ENCODE measurements at places on chromosomes 12 and 14.

- DNase-seq: peak; percentile 83
Measured at GRCh38 chr12:57243521-57244311, 7.3 kb downstream of the STAC3 start.

DNA sequence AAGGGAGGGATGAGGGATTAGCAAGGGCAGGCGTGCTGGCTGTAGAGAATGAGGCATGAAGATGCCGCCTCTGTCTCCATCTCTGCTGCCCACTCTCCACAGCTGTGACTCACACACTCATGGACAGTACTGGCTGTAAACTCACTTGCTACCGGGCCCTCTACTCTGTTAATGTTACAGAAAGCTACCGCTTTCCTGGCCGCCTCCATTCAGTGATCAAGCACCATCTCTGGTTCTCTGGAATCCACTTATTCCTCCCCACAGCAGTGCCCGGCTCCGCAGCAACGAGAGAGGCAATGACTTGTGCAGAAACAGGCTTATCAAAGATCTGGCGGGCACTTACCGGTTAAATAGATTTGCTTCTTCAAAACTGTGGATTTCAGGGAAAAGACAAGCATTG lies 34.8 kb downstream of the AMN start:
- DNase-seq: no peak

DNA sequence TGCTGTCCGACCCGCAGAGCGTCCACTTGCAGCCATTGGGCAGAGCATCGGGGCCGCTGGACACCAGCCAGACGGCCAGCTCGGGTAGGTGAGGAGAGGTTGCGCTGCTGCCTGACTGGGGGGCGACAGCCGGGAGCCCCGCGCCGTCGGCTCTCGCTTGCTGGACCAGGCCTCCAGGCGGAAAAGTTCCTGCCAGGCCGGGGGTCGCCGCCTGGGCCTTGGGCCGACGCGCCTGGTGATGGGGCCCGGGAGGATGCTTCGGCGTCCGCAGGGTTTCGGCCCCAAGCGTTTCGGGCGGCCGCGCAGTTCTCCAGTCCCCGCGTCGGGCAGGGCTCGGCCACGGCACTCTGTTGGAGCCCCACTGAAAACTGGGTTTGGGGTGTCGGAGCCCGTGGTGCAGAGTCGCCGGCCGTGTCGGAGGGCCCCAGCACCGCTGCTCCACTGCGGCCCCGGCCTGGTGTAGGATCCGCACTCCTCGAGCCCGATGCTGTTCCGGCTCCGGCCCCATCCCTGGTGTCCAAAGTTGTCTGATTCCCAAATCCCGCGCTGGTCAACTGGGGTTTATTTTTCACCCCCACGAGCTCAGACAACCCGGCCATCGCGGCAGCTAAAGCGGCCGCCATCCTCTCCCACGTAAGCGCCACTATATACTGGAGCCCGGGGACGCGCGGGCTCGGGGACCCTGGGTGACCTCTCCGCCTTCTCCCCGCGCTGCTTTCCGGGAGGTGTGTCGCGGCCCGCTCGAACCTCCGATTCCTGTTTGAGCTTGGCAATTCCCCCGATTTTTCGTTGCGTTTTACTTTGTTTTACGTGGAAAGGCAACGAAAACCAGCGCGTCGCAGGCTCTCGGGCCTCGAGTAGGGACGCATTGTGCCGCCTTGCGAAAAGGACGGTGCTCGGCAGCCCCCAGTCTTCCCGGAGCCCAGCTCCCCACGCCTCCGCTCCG lies 872 bp downstream of the VSX2 start:
- no peak for DNase-seq

DNA sequence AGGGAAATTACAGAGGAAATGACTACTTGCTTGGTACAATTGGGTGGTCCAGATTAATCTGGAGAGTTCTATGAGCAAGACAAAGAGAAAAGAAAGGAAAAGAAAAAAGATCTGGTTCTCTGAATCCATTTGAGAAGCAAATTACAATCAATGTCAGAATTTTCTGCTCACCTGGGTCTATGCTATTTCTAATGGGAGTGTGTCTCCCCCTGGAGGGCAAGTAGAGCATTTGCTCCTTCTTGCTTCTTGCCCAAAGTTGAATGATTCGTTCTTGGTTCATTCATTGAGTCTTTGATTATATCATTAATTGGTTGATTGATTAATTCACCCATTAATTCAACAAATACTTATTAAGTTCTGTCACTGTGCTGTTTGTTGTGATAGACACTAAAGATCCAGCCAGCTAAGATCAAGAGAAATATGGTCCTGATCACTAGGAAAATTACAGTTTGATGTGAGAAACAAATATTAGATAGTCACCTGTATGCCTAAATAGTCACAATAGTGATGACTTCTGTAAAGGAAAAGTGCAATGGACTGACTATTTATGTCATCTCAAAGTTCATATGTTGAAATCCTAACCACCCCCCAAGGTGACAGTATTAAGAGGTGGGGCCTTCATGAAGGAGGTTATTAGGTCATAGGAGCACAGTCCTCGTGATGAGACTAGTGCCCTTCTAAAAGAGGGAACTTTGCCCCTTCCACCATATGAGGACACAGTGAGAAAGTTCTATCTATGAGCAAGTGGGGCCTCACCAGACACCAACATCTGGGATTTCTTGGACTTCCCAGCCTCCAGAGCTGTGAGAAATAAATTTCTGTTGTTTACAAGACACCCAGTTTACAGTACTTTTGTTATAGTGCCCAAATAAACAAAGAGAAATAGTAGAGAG lies 8.0 kb upstream of the ASB8 start:
- peak; percentile 36 for DNase-seq

GRCh38 chr14:90804292-90805083 lies 11.7 kb downstream of the TTC7B start:
- no peak for DNase-seq

DNA sequence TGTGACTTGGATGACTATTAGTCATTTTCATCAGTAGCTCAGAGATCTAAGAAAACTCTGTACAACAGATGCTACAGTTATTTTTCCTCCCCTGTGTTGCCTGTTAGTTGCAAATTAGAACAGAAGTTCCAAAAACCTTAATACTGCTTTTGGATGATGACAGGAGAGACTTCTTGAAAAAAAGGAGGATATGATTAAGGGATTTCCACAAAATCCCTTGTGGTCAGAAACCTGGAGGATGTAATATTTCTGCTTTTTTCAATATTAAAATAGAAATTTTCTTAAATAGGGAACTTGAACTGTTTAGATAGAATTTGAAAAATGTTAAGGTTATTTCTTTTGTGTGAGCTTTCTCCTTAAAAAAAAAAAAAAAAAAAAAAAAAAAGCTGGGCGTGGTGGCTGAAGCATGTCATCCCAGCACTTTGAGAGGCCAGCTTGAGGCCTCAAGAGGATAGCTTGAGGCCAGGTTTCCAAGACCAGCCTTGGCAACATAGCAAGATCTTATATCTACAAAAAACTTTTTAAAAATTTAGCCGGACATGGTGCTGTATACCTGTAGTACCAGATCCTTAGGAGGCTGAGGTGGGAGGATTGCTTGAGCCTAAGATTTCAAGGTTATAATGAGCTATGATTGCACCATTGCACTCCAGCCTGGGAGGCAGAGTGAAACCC lies 14.1 kb downstream of the CMAS start:
- no peak for DNase-seq

DNA sequence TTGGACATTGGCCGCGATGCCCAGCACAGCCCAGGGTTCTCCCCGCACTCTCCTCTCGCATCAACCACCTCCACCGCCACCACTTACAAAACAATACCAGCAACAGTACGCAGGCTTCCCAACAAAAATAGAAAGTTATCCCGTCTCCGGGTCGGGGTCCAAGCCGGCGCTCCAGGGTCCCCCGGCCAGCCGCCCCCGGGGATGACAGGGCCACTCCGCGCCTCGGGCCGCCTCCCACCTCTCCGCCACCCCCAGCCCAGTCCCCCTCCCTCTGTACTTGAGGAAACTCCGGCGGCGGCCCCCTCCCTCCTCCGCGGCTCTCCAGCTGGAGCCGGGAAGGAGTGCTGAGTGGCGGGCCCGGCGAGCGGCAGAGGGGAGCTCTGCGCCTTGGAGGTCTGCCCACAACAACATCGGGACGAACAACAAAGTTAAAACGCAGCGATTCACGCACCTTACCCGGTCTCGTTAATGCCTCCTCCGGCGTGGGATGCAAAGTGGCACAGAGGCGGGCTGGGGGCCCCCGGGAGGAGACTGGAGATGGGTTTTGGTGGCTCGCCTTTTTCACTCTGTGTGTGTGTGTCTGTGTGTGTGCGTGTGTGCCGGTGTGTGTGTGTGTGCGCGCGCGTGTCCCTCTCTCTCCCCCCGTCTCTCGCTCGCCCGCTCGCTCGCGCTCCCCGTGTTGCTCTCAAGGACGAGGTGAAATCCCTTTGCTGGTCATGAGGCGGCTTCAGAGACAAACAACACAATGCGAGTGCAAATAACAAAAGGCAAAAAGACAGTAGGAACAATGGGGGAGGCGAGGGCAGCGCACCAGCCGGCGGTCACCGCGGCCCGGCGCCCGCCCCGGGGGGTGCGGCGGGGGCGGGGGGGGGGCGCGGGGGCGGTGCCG lies 386.8 kb downstream of the BCAT1 start:
- peak; percentile 2 for DNase-seq

DNA sequence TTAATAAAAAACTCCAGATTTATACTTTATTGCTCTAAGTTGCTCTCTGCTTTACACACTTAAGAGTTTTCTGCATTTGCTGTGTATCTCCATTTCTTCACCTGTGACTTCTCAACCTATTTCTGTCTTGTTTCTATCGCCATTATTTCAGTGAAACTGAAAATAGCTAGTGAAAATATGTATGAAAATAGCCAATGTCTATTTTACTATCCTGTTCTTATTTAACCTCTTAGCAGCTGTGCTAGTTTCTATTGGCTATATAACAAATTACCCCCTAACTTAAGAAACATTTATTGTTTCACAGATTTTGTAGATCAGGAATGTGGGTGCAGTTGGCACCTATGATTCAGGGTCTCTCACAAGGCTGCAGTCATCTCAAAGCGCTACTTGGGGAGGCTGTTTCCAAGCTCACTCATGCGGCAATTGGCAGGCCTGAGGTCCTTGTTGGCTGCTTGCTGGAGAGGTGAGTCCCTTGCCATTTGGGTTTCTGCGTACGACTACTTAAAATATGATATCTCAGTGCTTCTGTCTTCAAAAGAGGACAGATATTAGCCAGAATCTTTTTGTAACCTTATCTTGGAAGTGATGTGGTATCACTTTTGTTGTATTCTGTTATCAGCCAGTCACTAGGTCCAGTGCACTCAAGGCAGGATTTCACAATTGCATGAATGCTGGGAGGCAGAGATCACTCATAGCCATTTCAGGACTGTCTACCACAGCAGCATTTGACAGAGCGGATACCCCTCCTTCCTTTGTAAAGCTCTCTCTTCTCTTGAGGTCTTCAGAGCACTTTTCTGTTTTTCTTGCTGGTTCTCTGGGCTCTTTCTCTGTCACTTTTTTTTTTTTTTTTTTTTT lies 7.2 kb downstream of the ERC1 start:
- DNase-seq: no peak

- no peak for DNase-seq
Measured at GRCh38 chr12:7991535-7991934, 41.0 kb upstream of the FOXJ2 start.

DNA sequence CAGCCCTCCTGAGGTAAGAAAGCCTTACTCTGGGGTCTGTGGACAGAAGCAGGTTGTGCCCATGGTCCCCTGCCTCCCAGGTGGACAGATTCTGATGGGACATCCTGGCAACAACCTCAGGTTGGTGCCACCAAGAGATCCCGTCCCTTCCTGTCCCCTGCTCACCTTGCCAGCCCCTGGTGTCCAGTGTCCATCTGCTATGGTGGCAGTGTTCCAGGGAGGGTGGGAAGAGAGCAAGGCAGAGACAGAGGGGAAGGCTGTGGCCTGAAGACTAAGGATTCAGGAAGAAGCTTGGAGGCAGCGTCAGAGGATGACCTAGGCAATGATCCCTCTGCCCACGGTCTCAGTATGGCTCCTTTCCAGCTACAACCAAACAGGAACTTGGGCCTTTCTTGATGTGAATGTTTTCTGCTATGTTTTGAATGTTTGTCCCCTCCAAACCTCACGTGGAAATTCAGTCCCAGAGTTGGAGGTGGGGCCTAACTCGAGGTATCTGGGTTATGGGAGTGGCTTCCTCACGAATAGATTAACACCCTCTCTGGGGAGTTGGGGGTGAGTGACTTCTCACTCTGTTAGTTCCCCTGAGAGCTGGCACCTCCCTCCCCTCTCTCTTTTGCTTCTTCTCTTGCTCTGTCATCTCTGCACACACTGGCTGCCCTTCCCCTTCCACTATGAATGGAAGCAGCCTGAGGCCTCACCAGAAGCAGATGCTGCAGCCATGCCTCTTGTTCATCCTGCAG lies 26.9 kb downstream of the IQSEC3 start:
- DNase-seq: no peak
